ENCODE measurements at places on chromosomes 16 and 17.

- DNase-seq: no peak
These were observed 321.2 kb downstream of the ABCC12 start for GRCh38 chr16:47834485-47835024.

- DNase-seq: no peak
These were observed 681 bp downstream of the TMEM102 start for GRCh38 chr17:7435676-7436555.

DNA sequence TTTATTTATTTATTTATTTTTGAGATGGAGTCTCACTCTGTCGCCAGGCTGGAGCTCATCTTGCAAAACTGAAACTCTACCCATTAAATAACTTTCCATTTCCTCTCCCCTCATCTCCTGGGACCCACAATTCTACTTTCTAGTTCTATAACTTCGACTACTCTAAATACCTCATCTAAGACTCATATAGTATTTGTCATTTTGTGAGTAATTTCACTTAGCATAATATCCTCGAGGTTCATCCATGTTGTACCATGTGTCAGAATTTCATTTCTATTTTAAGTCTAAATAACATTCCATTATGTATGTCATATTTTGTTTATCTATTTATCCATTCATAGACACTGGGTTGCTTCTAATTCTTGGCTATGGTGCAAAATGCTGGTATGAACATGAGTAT, 5.1 kb upstream of the NT5M start:
- DNase-seq: no peak

- no peak for DNase-seq
These were observed 313.1 kb upstream of the ERCC4 start for GRCh38 chr16:13606804-13607203.

GRCh38 chr16:10982465-10983150, 38.2 kb downstream of the CLEC16A start:
- no peak for DNase-seq

- DNase-seq: no peak
These were observed 32.8 kb upstream of the METRNL start for GRCh38 chr17:83046448-83047181.

DNA sequence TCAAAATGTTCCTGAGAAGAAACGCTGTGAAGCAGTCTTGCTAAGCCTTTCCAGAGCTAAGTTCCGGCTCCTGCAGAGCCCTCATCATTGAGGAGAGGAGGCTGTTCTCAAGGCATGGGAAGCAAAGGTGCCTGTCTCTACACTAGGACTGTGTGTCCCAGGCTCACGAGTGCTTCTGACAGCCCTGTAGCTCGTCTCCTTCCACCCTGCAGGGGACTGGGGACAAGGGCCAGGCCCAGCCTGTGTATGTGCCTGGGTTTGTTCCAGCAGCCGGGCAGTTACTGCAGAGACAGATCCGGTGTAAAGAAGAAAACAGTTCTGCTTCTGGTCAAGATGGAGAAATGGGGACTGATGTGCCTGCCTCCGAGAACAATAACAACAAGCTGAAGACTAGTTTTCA, 156.0 kb downstream of the ENGASE start:
- no peak for DNase-seq

DNA sequence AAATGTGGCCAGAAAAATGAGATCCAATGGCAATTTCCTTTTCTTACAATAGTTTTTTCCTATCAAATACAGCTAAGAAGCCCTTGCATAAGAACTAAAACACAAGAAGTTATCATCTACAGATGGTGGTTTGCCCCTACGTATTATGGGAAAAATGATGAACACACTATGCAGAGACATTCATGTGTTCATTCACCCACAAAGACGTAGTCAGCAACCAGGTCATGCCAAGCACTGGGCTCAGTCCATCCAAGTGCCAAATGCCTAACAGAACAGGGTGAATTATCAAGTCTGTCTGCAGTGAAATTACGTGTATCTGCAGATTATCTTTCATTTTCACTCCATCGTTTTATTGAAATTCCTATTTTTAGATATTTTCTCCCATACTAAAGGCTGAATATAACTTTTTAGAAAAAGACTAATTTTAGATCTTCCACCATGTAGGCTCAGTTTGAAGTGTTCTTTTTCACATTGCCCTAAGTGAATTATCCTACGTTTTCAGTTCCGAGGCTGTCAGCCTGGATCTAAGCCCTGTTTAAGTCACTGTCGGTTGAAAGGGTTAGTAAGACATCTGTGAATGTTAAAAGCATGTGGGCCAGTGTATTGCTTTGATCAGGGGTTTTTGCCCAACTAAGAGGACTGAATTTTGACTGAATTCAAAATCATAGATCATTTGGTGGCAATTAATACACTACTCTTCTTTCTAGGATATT, 78.1 kb upstream of the DHX40 start:
- DNase-seq: no peak

DNA sequence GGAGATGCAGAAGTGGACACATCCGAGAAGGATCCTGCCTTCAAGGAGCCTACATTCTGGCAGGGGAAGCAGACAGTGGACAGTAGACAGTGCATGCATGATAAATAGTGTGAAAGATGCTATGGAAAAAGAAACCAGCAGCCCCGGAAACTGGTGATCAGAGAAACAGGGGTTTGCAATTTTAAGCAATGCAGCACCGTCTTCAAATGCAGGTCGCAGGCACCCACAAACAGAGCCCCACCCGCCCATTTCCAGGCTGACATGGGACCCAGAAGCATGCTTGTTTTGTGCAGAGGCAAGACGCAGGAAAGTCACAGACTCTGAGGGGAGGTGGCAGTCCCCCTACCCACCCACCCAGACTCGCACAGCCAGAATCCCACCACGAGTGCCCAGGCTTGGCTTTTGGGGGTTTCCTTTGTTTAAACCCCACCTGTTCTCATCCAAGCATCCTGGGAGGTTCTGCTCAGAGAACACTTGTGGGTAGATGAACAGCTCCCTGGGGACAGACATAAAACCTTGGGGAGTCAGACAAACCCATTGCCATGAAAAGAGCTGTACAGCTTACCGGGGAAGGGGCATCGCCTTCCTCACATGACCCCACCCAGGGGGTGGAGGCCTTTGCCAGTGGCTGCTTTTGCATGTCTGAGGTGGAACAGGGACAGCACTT, 114.3 kb downstream of the MGAT5B start:
- no peak for DNase-seq

- DNase-seq: no peak
These were observed 5.6 kb downstream of the ALOX15 start for GRCh38 chr17:4635823-4636375.

DNA sequence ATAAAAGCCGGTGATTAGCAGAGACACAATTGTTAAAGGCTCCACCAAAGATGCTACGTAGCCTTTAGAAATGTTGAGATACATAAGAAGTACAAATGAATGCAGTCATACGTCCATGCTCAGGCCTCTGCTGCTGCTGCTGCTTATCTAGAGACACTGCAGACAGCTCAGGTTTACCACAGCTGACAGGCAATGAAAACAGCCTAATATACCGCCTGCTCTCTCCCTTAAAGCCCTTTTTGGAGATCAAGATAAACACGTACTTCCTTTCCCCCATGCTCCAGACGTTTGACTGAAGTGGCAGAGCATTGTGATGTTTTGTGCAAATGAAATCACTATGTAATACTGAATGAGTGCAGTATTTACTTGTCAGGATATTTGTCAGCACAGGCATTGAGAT, 185.3 kb downstream of the AATF start:
- DNase-seq: no peak

DNA sequence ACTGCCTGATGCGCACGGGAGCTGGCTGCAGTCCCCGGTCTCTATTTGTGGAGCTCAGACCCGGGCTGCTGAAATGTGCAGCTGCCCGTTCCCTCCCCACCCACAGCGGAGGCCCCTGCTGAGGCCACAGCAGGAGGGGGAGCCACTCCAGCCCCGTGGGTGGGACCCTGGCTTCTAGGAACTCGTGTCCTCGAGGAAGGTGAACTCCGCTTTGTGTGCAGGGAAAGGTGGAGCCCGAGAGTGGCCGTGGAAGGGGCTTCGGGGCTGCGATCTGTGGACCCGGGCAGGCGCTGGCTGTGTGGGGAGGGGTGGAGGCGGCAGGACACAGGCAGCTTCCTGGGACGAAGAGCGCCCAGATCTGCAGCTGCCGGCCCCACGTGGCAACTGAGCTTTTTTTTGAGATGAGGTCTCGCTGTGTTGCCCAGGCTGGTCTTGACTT, 2.9 kb downstream of the CCDC154 start:
- DNase-seq: no peak

- no peak for DNase-seq
These were observed 6.6 kb upstream of the JUP start for GRCh38 chr17:41792845-41793783.

GRCh38 chr16:51374790-51375189, 223.7 kb upstream of the SALL1 start:
- DNase-seq: no peak

DNA sequence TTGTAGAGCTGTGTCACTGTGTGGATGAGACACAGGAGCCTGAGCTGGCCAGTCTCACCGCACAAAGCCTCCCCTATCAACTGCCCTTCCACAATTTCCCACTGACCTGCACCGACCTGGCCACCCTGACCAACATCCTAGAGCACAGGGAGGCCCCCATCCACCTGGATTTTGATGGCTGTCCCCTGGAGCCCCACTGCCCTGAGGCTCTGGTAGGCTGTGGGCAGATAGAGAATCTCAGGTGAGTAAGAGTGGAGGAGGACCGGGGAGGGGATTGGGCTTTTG, 37.4 kb downstream of the NLRC5 start:
- no peak for DNase-seq

GRCh38 chr16:51655249-51655648, 504.2 kb upstream of the SALL1 start:
- no peak for DNase-seq

DNA sequence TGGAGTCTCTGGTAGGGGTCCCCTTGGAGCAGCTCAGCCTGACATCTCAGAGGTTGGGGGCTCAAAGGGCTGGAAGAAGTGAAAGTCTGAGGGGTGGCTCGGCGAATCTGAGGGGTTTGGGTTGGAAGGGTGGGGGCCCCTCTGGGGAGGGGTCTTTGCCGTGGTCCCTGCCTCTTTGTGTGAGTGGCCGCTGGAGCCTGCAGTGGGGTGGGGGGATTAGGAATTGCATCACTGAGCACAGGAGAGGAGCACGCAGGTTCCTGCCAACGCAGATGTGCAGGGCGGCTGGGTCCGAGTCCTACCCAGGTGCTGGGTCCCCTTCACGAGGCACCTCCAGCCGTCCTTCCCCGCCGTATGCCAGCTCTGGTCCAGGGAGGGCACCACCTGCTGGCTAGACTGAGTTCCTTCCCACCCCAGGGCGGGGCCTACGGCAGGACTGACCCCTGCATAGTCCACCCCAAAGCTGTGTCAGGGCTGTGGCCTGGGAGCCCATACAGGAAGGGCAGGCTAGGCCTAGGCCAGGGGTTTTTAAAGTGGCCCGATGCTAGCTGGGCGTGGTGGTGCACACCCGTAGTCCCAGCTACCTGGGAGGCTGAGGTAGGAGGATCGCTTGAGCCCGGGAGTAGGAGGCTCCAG, 9.9 kb downstream of the FMNL1 start:
- no peak for DNase-seq

- DNase-seq: no peak
These were observed 280.8 kb downstream of the SEC14L1 start for GRCh38 chr17:77421630-77421972.

DNA sequence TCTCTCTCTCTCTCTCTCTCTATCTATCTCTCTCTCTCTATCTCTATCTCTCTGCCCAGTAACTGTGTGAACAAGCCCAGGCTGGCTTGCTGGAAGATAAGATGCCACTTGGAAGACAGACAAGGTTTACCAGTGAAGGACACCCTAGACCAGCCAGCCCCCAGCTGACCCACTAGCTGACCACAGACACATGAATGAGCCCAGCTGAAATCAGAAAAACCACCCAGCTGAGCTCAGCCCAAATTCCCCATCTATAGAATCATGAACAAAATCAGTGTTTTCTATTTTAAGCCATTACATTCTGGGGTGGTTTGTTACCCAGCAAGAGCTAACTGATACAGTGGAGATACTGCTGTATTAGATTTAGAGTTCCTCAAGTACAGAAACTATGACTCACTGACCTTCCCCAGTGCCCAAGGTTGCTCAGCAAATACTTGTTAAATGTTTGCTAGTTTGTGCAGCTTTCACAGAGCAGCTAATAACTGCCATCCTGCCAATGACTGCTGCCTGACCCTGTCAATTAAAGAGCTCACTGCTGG, 18.0 kb downstream of the EMP2 start:
- DNase-seq: no peak

DNA sequence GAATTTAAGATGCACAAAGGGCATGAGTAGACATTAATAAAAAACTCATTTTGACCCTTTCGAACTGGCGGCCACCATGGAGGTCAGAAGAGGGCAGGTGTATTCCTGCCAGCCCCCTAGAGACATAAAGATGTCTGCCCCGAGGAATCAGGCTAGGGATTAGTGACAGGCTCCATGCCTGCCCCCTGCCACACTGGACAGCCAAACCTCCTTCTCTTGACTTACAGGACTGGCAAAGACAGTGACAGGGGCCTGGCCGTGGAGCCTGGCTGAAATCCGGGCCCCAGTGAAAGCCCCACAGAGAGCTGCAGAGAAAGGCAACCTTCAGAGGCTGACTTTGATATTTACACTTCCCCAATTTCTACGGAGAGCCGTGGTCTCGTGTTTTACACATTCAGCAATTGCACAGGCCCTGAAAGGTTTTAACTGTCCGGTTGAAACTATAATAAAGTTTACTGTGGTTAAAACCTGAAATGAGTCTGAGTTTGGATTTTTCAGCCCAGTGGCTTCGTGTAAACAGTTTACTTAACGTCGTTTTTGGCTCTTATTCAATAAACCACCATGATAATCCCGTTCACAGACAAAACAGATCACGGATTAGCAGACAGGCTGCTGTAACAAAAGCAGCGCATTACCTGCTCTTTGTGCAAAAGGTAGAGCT, 243.9 kb upstream of the MYOCD start:
- no peak for DNase-seq

DNA sequence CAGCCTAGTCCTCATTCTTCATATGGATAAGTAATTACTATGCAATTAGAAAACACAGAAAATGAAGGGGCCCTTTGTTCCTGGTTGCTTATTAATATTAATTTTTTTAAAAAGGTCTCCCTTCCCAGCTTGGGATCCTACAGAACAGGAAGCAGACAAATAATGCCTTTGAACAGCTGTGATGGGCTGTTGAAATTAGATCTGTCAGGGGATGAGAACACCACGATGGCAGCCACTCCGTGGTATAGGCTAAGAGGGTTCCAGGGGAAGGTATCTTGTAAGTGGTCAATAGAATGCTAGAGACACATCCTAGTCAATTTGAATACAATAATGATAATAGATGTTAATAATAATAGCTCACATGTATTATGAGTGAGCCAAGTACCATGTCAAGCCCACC, 83.1 kb downstream of the CCDC182 start:
- no peak for DNase-seq

- no peak for DNase-seq
These were observed 1.3 kb downstream of the CDRT4 start for GRCh38 chr17:15466131-15466530.

GRCh38 chr16:14566599-14566998, 63.5 kb downstream of the PARN start:
- DNase-seq: no peak
